ENCODE measurements at places on chromosomes 4 and X.

GRCh38 chrX:115949900-115950822 lies 220.4 kb upstream of the AGTR2 start:
- DNase-seq: no peak

DNA sequence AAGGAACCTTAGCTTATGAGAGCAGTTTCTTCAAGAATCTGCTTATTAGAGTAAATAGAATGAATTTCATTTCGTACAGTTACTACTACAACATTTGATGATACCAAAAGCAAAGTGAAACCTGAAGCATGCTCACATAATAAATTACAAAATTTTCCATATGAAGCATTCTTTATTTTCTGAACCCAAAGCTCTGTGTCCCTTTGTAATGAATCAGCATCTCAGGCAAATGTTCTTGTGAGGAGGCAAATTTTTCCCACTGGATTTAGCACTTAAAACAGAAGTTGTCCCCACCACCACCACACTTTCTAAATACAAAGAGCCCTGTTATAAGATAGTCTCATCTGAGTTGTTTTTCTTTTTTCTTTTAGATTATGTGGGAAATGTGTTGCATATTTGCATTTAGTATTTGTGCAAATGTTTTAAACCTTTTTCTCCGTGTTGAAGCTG lies 70.7 kb upstream of the NFKB1 start:
- DNase-seq: no peak

DNA sequence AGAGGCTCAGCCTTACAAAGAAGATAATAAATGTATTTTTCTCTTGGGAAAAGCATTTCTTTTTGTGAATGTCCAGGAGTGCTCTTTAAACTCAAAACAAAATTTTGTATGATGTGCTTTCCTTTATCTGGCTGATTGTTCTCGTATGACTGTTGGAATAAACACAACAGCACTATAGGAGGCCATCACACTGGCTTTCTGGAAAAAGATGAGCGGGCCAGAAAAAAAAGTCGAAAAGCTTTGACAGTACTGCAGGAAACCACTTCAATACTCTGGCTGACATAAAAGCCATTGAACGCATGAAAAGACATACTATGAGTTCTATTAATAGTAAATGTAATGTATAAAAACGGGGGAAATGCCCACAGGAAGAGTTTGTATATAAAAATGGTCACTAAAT lies 64.7 kb upstream of the CTSO start:
- DNase-seq: no peak

DNA sequence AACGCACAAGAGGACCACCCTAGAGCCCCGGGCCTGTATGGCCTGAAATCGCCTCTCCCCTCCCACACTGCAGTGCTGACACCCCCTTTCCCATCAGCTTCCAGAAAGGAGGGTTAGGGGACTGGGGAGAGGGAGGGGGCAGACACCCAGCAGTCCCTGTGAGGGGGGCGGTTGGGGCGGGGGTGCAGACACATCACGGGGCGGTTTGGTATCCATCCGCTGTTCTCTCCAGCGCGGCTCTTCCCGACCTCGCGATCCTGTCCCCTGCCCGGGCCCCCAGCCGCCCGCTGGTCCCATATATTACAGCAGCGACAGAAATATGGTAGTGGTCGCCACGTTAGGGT lies 404 bp upstream of the GPRASP2 start:
- no peak for DNase-seq

DNA sequence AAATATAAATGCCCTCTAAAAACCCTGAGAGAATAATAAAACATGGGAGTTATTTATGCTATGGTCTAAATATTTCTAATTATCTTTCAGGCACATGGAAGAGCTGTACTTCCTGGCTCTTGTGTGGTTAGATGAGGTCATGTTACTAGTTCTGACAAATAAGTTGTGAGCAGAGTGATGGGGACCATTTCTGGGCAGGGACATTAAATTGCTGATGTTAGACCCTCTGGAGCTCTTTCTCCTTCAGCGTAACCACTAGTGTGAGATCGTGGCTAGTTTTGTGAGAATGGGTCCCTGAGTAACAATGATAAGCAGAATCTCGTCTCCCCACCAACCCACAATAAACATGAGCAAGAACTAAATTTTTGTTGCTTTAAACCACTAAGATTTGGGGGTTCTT lies 108.0 kb downstream of the MAML3 start:
- no peak for DNase-seq

DNA sequence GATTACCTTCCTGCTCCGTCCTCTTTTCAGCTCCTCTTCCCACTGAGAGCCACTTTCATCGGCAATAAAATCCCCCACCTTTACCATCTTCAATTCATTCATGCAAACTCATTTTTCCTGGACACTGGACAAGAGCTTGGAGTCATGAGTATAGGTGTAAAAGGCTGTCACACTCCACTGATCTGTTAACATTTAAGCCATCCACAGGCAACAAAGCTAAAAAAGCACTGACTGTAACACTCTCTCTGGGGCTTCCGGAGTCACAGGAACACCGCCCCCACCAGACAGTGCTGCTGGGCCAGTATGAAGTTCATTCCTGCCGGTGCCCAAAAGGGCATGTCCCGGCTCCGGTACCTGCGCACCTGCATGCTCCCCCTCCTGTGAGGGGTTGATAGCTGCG lies 38.5 kb downstream of the MAGEB5 start:
- DNase-seq: no peak

- no peak for DNase-seq
These were observed 48.8 kb downstream of the BMX start for GRCh38 chrX:15549189-15550012.

DNA sequence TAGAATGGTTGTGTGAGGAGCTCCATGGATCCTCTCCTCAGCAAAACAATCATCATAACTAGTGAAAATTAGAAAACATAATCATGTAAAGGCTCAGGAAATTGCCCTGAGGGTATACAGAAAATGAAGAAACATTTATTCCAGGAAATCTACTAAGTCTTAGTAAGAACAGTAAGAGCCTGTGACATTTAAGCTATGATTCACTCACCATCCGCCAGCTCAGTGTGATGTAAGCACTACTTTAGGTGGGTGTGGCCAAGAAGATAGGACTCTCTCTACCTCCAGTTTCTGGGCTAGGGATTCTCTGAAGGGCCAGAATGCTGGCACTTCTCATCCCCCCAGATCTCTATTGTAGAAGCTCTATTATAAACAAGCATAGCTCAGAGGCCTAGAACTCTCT lies 147.5 kb downstream of the DLG3 start:
- DNase-seq: no peak

DNA sequence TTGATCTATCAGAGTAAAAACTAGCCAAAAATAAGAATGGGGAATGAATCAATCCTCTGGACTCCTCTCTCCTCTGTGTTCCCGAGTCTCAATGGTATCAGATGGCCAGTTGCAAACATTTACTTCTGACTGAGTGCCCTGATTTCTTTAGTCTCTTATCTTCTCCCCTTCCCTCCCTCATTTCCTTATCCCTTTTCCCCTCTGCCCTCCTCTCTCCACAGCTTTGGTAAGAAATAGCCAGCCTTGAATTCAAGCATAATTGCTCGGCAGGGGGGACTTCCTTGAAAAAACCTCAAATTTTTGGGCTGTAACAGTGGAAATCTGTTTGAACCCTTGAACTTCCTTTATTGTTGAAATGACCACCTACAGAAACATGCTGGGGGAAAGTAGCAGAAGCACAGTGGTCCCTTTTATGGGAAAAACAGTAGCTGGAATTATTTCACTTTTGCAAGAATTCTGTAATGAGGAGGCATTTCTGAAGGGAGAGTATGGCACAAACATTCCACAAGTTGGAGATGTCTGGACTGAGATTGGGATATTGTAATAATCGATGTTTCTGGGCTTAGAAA lies 40.3 kb downstream of the NHS start:
- no peak for DNase-seq

DNA sequence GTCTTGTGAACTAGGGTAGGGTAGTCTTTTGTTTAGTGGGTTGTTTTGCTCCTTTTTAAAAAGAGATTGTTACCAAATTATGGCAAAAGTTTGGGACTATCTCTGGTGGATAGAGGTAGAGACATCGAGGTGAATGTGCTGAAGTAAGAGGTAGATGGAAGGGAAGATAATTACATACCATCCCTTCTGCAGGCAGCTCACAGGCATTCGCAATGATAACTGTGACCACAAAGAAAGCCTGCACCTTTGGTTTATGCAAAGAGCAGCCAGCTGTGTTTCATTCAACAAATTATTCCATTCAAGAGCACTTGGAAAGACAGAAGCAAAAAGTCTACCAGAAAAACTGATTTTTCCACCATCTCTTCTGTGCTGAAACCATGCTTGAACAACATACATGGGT lies 155.6 kb downstream of the GATB start:
- no peak for DNase-seq

DNA sequence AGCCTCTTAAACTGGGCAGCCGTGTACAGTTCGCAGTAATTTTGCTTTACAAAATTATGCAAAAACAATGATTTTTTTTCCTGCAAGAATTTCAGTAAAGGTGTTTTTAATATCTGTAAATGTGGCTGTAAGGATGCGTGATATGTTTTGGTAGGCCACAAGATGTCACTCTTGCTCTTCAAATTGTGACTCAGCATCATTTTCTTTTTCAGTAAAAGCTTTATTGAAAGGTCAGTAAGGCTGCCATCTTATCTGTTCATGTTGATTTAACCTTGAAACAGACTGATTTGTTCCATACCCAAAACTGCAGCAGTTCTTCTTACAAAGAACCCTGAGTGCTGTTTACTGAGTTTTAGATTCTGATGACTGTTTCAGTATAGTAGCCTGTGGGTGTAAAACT lies 39.9 kb downstream of the TXLNG start:
- DNase-seq: no peak

DNA sequence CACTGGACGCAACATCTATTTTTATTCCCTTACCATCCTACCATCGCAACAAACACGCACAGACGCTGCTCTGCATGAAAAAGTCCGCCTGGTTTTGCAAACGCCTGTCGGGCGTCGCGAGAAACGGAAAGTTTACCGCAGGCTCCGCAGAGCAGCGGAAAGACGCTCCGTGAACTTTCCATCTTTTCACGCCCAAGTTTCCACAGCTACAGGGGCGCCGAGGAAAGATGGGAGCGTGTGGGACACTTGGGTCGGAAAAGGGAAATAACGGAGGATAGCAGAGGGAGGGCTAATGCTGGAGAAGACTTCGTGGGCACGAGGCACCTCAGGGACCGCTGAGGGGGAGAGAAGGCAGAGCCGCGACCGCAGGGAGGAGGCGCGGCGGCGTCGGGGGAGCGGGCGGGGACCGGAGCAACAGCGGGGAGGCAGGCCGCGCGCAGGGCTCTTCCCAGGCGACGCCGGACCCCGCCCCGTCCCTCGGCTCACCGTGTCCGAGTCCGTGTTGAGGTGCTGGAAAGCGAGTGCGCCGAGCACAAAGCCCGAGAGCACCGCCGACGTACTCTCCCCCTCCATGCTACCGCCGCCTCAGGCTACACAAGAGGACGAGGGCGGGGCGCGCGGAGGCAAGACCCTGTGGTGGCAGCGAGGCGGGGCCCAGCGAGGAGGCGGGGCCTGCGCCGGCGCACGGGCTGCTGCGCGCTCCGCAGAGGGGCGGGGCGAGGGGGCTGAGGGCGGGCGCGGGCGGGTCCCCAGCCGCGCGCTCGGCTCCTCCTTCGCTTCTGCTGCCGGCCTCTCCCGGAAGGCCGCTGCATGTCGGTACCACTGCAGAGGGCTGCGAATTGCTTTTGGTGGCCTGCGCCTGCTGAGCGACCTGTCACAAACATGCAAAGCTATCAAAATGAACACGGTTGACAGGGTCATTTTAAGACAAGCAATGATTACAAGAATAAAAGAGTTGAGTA lies at the start of gene ABRAXAS1:
Gene ABRAXAS1, minus strand, starts transcription at position 601 of the 962 bp plus-strand sequence. Its CDS starts 28 bp downstream, at position 573.
- peak; percentile 90 for DNase-seq

DNA sequence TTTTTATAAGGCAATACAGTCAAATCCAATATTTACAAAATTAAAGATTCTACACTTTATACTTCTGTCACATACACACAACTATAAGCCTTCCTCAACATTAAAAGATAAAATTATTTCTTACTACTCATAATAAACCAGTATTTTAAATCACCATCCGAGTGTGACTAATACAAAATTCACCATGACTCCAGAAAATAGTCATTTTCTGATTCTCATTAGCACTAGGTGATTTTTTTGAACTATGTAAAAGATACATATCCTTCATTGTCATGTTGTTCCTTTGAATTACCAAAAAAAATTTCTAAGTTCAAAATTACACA lies 646 bp upstream of the SLC7A11 start:
- no peak for DNase-seq

DNA sequence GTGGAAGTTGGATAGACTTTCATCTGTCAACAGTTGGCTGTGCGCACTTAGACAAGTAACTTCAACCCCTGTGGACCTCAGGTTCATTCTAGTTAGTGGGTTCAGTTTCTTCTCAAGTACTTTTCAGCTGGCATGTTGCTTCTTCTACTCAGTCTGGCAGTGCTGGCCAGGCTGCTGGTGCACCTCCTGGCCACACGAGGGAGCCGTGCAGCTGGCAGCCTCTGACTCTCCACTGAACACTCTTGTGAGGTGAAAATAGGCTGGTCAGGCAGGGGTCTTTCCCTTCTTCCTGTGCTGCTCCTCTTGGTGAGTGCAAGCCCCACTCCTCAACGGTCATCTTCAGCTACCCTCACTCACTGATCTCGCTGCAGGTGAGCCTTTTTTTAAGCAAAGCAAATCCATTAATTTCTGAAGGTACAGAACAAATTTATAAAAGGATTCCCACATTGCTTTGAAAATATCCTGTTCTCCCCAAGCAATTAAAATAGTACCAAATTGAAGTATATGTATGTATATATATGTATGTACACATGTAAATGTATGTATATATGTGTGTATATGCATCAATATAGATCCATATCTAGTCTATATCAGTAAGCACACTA lies 30.6 kb downstream of the LONRF3 start:
- peak; percentile 10 for DNase-seq

GRCh38 chrX:65609237-65609636 lies 58.2 kb upstream of the MSN start:
- DNase-seq: no peak

GRCh38 chr4:1579901-1580691 lies 104.0 kb downstream of the FAM53A start:
- peak; percentile 81 for DNase-seq

- DNase-seq: no peak
These were observed 89.8 kb downstream of the MRPL1 start for GRCh38 chr4:77952457-77952856.

DNA sequence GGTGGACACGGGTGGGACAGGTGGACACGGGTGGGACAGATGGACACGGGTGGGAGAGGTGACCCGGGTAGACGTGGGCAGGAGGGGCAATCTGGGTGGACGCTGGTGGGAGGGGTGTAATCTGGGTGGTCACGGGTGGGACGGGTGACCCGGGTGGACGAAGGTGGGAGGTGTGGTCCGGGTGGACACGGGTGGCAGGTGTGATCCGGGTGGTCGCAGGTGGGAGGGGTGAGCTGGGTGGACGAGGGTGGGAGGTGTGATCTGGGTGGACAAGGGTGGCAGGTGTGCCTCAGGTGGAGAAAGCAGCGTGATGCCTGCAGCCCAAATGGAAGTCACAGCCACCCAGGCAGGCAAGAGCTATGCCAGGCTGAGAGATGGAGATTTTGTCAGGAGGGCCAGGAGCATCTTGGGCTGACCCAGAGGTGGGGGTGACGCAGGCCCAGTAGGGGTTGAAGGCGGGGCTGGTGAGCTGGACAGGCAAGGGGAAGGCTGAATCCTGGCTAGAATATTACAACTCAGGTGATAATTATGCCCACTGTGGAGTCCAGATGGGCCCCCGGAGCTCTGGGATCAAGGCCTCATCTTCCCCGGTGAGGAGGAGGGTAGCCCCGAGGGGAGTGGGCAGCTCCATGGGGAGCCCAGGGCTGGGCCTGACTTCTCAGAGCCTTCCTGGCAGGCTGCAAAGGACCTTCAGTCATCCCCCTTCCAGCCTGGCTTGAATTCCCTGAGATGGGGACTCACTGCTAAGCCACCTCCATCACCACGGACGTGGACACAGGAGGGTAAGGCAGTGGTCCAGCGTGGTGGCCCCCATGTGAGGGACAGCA lies 100.0 kb downstream of the ADRA2C start:
- DNase-seq: no peak
